ENCODE measurements at places on chromosomes 1 and 21.

- DNase-seq: no peak
Measured at GRCh38 chr1:245772325-245772724, 617.5 kb downstream of the KIF26B start.

DNA sequence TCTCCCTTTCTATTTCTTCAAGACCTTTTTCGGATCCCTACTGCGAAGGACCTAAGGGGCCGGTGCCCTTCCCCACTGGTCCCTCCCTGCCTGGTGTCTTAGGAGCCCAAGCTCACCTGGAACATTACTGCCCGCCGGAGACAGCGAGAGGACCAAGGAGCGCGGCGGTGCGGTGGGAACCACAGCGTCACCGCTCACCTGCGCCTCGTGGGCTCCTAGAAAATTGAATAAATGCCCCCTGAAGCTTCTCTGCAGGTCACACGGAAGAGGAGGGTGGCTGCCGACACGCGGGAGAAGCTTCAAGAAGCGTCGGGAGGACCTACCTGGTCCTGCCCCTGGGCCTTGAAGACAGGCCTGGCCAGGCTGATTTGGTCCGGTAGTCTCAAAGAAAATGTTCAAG, 65.2 kb downstream of the PPIAL4A start:
- no peak for DNase-seq

DNA sequence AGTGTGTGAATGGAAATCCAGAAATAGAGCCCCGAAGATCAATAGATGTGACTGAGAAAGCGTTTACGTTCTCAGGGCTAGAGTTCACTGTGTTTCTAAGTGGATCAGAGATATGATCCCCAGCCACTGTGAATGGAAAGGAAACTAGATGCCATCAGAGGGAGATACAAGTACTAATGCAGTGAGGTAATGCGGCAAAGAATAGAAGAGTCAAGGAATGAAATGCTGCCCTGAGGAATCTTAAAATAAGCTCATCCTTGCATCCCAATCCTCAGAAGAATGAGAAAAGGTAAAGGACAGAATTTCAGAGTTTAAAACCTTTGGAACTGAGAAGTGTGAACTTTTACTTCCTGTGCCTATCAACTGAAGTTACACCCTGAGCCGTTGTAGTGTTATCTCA, 165.5 kb upstream of the ESRRG start:
- DNase-seq: no peak

DNA sequence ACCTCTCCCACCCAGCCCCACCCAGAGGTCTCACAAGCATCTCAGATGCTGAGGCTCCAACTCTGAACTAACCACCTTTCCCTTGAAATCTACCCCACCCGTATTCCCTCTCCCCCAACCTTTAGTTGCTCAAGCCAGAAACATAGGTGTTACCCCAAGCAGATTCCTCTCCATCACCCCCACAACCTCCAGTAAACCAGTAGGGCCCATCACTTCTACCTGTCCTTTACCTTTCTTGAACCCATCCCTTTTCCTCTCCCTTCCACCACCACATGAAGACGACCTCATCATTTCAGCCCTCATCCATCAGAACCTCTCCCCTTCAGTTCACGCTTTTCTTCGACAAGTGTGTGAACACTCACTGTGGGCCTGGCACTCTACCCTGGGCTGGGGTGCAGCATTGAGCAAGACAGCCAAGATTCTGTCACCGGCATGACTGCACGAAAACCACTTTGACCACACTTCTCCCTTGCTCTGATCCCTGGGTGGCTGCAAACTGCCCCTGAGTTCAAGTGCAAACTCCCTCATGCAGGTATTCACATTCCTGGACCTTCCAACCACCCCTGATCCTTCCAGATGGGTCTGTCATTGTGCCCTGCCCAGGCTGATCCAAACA, 65.5 kb upstream of the LAPTM5 start:
- DNase-seq: no peak

GRCh38 chr21:38858026-38858811, 52.5 kb downstream of the ETS2 start:
- DNase-seq: no peak

DNA sequence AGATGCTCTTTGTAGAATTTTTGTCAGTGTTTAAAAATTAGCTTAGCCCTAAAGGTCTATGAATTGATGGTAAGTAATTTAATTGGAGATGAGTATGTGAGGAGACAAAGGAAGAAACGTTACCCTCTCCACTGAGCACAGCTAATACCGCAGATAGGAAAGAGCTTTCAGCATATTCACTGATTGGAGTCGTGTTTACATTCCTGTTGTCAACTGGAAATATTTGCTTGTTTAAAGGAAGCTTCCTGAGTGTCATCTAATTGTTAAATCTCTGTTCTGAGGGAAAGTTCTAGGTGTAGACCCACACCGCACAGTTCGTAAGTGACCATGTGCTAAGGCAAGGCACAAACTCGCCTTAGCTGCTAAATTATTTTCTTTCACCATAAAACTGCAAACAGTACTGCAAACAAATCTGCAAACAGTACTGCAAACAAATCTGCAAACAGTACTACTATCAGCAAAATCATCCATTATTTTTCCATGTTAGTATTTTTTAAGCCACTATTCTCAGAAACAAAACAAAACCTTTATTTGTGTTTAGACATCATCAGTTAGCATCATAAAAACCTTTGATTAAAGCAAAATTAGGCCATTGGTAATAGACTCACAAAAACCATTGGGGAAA, 32.6 kb downstream of the TOMM20 start:
- DNase-seq: no peak

DNA sequence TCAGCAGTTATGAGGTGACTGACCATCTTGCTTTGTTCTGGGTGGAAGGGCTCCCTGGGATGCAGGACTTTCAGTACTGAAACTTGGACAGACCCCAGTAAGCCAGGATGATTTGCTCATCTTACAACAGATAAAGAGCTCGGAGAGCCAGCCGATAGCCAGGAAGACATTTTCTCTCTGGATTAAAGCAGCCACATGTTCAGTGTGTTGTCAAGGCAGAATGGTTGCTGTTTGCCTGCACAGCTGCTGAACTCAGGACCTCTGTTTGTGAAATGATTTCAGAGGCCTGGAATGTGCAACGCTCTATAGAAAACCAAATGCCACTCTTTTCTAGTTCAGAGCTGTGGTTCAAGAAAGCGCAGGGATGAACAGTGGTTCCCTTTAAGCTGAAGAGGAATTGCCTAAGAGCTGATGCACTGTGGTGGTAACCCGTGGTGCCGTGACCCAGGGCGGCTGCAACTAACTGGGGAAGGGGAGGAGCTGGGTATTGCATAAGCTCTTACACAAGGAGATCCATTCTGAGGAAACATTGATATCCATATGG, 40.7 kb downstream of the CASQ2 start:
- DNase-seq: peak; percentile 84

DNA sequence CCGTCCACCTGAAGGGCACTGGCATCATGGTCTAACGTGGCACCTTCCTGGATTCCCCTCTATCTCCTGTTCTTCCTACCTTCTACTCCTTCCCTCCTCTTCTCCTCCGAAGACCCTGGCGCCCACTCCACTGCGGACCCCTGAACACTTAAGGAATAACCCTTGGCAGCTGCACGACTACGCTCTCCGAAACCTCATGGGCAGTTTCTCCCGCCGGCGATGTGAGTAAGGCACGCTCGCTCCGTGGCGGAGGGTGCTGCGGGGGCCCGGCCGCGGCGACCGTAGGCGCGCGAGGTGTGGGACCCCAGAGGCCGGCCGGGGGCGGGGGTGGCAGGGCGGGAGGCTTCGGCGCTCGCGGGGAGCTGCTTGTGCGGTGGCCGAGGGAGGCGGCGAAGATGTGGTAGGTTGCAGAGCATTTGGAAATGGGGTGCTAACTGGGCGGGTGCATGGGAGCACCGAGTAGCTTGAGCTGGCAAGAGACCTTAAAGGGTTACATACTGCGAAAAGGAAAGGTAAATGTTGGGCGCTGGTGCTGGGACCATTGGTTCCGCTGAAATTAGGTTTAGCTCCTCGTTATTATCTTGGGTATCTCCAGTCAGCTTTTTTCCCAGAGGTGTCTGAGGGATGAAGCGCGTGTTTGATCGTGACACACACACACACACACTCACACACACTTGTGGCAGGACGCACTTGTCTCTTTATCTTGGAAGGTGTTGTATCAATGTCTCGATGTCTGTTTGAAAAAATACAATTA, 876 bp downstream of the LRRC7 start:
- DNase-seq: no peak

- DNase-seq: no peak
Measured at GRCh38 chr1:244118109-244118761, 67.2 kb downstream of the ZBTB18 start.

DNA sequence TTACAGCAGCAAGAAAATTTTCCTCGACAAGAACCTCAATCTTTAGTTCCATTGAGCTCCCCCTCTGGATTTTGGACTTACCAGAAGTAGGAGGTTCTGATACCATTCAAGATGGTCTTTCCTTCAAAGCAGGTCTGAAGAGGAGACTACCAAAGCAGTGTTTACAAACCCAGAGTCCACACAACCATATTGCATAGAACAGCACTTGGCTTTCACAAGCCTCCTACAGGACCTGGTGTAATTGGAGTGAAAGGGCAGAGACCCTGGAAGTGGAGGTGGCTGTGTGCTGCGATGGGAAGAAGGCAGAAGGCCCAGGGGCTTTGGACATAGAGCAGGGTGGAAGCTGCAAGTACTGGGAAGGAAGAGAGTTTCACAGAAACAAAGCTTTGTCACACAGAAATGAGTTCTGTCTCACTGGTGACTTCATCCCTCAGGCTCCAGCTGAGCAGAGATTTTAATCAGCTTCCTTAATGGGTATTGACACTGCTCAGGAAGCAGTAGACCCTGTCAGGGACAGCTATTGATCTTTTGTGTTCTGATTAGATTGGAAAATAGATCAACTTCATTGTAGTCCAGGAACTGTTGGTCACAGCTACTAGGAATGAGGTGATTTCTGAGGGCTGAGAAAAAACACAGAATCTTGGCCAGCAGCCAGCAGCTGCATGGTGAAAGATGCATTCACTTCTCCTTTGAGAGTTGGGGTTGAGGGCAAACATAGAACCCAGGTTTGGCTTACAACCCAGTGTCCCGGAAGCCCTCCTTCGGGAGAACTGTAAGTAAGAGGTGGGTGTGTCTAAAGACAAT, 124.0 kb downstream of the SYT2 start:
- DNase-seq: no peak

Data from HFF-Myc (cell line).